ENCODE measurements at places on chromosomes 7 and 10. TPM values are rescaled to one million over a fixed set of nuclear protein-coding genes. Genes with fewer than 3 reads are reported as not detected.

DNA sequence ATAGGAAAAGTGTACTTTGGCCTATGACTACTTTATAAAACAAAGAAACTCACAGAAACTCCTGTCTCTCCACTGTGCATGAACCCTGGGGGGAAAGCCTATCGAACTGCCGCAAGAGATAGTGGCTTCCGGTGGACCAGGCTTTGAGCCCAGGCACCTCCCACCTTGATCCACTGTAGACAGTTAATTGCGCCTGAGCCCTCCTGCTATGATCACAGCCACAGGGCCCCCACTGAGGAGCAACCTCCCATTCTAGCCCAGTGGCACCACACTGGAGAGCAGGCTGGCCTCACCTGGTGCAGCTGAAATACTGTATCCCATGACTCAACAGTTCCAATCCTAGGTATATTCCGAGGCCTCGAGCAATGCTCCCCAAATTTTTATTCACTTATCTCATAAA lies 98.8 kb downstream of the COBL start:
- DNase-seq: no peak
- H3K27me3 ChIP-seq: no peaks in the 10 kb centered on the region
- H3K4me1 ChIP-seq: peaks cover 12% of the 10 kb centered on the region
- no peaks in the 10 kb centered on the region for H3K36me3 ChIP-seq
- H3K4me3 ChIP-seq: no peak overlapping the region
- no peak overlapping the region for H3K27ac ChIP-seq

Gene TRPV5
- total RNA-seq: not detected

GRCh38 chr7:2477447-2478398 lies 1.5 kb upstream of the GRIFIN start:
- peak; percentile 73 for DNase-seq
- H3K4me3 ChIP-seq: no peak overlapping the region
- no peak overlapping the region for H3K27ac ChIP-seq
- no peaks in the 10 kb centered on the region for H3K27me3 ChIP-seq
- H3K4me1 ChIP-seq: peaks cover 19% of the 10 kb centered on the region

GRCh38 chr10:105698592-105698991 lies 1057.5 kb downstream of the SORCS3 start:
- H3K4me3 ChIP-seq: no peak overlapping the region
- H3K4me1 ChIP-seq: no peaks in the 10 kb centered on the region
- no peak for DNase-seq
- no peaks in the 10 kb centered on the region for H3K27me3 ChIP-seq

- H3K4me3 ChIP-seq: peak overlapping the region; percentile 35
- H3K27me3 ChIP-seq: no peaks in the 10 kb centered on the region
- peak; percentile 91 for DNase-seq
- peaks cover 87% of the 10 kb centered on the region for H3K4me1 ChIP-seq
- H3K36me3 ChIP-seq: peaks cover 2% of the 10 kb centered on the region
Observed at GRCh38 chr7:43649755-43650274, 66.9 kb downstream of the STK17A start.

- H3K4me1 ChIP-seq: peaks cover 22% of the 10 kb centered on the region
- no peaks in the 10 kb centered on the region for H3K36me3 ChIP-seq
- no peak for DNase-seq
- H3K27ac ChIP-seq: no peak overlapping the region
Observed at GRCh38 chr7:157016024-157016351, 5.5 kb upstream of the MNX1 start.

GRCh38 chr7:6422926-6423632 lies 24.7 kb downstream of the DAGLB start:
- H3K4me1 ChIP-seq: peaks cover 19% of the 10 kb centered on the region
- H3K27ac ChIP-seq: no peak overlapping the region
- no peak overlapping the region for H3K4me3 ChIP-seq
- peaks cover 33% of the 10 kb centered on the region for H3K36me3 ChIP-seq
- no peaks in the 10 kb centered on the region for H3K27me3 ChIP-seq

DNA sequence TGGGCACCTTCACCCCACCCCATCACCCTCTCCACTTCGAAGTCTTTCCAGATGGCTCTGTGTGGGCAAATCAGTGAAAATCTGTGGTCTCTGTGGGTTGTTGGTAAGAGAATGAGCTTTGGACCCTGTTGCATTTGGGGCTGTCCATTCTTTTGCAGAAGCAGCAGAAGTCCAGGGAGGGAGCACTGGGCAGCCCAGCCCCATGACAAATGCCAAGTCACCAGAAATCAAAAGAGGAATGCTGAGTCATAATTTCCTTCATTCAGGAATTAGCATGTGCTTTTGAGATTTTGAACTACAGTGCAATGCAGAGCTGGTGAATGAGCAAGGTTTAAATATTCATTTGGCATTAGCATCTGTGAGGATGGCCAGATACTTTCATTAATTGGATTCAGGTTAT lies 556.2 kb downstream of the LRMDA start:
- H3K36me3 ChIP-seq: no peaks in the 10 kb centered on the region
- H3K4me1 ChIP-seq: no peaks in the 10 kb centered on the region
- no peak overlapping the region for H3K4me3 ChIP-seq
- no peaks in the 10 kb centered on the region for H3K27me3 ChIP-seq
- no peak for DNase-seq

DNA sequence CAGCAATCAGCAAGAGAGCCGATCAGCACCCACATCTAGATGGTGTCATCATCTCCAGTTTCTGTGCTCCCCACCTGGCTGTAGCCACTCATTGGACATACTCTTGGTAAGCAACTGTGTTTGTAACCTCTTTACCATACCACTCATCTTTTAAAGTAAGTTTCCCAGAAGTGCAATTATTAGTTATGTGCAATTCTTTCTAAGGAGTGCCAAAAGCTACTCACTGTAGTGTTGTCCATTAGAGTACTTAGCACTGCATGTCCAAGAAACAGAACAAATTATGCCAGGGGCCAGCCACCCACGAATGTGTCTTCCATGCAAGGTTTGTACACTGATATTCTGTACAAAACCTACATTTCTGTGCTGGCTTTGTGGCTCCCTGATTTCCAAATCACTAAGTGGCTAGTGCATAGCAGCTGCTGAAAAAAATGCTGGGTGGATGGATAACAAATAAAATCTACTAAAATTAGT lies 131.9 kb downstream of the SRPK2 start:
- no peak overlapping the region for H3K4me3 ChIP-seq
- H3K27me3 ChIP-seq: no peaks in the 10 kb centered on the region
- no peak for DNase-seq
- no peak overlapping the region for H3K27ac ChIP-seq
- H3K4me1 ChIP-seq: peaks cover 18% of the 10 kb centered on the region

Gene PNLIP
- total RNA-seq: not detected

Gene NEUROG3
- total RNA-seq: not detected

Gene GPNMB
- total RNA-seq: not detected

GRCh38 chr7:11604505-11604904 lies 227.5 kb downstream of the THSD7A start:
- no peak overlapping the region for H3K4me3 ChIP-seq
- H3K27me3 ChIP-seq: no peaks in the 10 kb centered on the region
- no peaks in the 10 kb centered on the region for H3K36me3 ChIP-seq
- no peak for DNase-seq
- no peak overlapping the region for H3K27ac ChIP-seq

Gene SSBP1
- 112 TPM for total RNA-seq

DNA sequence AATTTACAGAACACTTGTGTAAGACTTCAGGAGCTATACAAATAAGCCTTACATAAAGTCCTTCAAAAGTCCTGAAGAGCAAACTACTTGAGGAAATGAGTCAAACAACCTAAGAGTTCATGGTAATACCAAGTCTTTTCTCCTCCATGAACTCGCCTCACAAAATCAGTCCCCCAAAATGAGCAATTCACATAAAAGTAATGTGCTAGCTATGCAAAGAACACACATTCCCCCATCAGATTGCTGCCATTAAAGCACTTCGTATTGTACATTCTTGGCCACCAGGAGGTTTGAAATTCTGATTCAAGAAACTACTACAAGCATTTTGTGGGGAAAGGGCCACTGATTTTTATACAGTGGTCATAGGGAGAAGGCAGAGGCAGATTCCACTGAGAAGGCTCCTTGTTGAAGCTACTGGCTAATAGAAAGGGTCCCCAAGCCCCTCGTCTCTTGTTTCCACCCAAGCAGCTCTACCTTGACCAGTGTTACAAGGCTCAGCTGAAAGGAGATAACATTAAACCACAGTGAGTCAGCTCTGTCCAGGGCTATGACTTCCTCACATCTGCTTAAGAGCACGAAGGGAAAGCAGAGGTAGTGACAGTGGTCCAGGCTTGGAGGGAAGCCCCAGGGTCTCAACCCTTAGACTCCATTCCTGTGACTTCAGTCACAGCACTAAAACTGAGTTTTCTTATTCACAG lies 115.2 kb upstream of the CDK1 start:
- no peak overlapping the region for H3K4me3 ChIP-seq
- H3K27me3 ChIP-seq: no peaks in the 10 kb centered on the region
- no peaks in the 10 kb centered on the region for H3K4me1 ChIP-seq

Gene CARD11
- total RNA-seq: 196 TPM

Data from natural killer cell (primary cell).